ENCODE measurements at places on chromosomes 4 and X.

GRCh38 chr4:150515135-150515534 is 66.8 kb upstream of the MAB21L2 start:
- no peak for DNase-seq

DNA sequence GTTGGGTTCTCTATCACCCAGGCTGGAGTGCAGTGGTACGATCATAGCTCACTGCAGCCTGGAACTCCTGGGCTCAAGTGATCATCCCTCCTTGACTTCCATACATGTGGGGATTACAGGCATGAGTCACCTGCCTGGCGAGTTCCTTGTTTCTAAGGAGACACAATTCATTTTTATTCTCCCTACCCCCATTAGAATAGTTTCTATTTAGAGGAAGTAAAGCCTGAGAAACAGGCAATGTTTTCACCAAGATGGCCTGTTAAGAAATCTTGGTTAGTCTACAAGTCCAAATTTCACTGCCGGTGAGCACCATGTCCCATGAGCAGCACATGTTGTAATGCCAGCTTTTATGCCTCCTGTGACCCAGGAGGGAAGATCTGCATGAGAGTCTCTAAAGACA is 5.7 kb downstream of the CYBB start:
- no peak for DNase-seq

DNA sequence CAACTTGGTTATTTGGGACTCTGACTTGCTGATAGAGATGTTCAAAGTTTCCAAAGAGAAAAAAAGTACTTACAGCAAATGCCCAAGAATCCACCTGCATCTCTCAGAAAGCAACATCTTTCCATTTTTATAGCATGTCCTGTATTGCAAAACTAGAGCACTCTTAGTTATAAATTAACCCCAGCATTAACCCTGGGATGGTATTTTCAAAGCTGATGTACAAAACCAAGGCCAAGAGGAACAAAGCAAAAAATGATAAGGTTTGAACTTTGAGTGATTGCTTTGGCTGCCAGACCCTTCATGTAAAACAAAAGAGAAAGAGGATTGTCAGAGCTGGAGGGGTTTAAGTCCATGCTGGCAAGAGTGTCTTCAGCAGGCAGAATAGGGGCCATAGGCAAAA is at the start of gene SERPINA7:
SERPINA7 (minus strand) TSS at position 103 of the 400 bp plus-strand sequence. CDS start 1,669 bp downstream, outside the sequence.
- no peak for DNase-seq

- DNase-seq = no peak
Measured at GRCh38 chrX:148917441-148917840, 417.0 kb downstream of the AFF2 start.

GRCh38 chrX:30961387-30962174 is 72.5 kb upstream of the TAB3 start:
- no peak for DNase-seq

DNA sequence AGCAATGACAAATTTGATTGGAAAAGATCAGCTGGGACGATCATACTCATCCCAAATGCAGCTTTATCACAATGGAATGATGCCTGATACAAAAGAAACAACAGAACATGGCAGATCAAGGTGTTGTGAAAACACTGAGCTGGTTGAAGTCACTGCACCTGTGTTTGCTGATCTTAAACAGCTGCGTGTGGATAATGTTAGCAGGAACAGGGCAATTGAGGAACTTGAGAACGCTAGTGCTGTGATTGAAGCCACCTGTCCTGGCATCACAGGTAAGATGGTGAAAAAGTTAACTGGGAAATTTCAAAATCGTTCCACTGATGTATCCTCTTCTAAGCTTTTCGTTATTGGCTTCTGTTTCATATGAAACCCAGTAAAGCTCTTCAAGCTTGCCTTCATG is 27.4 kb upstream of the SOD3 start:
- DNase-seq = no peak

GRCh38 chr4:148166132-148166591 is 276.1 kb downstream of the NR3C2 start:
- no peak for DNase-seq

DNA sequence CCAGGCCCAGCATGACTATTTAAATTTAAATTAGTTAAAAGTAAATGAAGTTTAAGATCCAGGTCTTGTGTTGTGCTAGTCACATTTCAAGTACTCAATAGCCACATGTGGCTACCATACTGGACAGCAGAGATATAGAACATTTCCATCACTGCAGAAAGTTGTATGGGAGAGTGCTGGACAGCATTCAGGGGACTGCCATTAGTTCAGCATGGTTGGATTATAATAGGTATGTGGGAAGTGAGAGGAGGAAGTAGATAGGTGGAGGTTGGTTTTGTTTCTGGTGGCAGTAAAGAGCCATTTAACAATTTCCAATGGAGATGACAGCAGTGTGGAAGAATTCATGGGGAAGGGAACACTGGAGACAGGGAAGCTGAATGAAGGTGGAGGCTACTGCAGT is 42.1 kb downstream of the ERVMER34-1 start:
- DNase-seq = no peak

- peak; percentile 72 for DNase-seq
Measured at GRCh38 chr4:153555730-153556434, 89.7 kb downstream of the TMEM131L start.

GRCh38 chr4:6782846-6783110 is 251 bp downstream of the KIAA0232 start:
- no peak for DNase-seq

DNA sequence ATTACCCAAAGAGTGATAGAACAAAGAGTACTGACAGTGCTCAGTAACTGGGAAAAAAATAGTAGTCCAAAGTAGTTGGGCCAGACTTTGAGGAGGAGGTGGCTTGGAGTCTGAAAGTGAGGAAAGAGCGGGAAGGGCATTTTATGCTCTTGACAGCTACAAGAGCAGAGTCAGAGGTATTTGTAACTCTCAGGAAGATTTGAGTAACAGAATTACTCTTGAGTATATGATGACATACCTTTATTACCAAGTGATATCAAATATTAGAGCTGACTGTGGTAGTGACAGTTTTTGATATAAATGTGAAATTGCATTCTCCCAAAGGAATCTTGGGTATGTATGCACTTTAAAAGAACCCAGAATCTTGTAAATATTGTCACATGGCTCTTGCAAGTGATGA is 2.2 kb downstream of the SLAIN2 start:
- DNase-seq = no peak

DNA sequence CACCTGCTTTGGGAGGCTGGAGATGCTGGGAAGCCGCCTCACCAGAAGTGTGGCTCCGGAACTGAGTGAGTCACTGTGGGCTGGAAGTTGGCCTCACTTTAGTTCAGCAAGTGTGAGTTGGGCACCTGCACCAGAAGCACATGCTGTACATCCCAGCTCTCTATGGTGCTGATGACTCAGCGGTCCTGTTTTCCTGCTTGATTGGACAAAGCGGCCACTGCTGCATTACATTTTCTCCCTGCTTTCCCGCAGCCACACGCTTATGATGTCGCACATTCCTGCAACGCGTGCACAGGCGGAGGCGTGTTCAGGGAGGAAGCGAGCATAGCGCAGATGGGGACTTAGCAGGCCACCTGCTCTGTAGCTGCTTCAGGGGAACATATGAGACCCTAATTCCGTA is 26.7 kb upstream of the CLDN34 start:
- DNase-seq = peak; percentile 20

DNA sequence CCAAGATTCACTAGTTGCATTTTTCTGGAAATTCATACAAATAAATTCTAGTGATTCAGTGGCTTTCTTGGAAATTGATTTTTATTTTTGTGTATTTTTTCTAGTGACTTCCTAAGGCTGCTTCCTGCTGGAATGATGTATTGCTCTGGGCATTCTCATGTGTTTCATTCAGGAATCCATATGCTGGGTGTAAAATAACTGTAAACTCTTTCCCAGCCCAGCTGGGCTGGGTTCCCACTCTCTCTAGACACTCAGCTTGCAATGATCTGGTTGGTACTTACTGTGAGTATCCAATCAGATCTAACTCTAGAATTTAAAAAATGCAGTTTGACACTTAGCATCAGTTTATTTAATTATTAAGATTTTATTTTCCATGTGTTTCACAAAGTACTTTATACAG is 882.2 kb downstream of the STIM2 start:
- no peak for DNase-seq

GRCh38 chr4:42716996-42717395 is 60.1 kb upstream of the ATP8A1 start:
- DNase-seq = no peak

DNA sequence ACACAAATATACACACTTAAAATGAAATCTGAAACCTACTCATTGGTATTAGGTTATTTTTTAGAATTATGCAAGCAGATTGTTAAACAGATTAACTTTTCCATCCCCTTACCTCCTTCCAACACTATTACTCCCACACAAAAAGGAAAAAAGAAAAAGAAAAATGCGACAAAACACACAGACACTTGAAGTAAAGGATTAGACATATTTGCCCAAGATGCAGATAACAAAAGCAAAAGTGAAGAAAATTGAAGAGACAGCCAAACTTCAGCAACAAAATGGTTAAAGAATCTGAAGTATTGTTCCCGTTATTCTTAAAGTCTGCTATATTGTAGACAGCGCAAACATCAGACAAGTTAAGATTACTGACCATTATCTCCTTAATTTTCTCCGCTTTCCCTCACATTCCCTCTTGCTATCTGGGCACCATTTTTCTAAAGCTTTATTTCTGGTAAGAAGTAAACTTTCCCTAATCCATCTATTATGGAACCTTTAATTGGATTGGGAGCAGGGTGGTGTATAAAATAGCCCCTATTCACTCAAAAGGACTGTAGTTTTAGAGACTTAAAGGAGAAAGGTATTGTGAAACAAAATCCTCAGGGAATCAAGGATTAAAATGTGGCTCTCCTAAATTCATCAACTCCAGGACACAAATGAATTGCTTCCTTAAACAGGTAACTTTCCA is 34.7 kb upstream of the MAB21L2 start:
- DNase-seq = no peak

GRCh38 chrX:39427492-39427891 is 626.2 kb downstream of the MID1IP1 start:
- DNase-seq = no peak

DNA sequence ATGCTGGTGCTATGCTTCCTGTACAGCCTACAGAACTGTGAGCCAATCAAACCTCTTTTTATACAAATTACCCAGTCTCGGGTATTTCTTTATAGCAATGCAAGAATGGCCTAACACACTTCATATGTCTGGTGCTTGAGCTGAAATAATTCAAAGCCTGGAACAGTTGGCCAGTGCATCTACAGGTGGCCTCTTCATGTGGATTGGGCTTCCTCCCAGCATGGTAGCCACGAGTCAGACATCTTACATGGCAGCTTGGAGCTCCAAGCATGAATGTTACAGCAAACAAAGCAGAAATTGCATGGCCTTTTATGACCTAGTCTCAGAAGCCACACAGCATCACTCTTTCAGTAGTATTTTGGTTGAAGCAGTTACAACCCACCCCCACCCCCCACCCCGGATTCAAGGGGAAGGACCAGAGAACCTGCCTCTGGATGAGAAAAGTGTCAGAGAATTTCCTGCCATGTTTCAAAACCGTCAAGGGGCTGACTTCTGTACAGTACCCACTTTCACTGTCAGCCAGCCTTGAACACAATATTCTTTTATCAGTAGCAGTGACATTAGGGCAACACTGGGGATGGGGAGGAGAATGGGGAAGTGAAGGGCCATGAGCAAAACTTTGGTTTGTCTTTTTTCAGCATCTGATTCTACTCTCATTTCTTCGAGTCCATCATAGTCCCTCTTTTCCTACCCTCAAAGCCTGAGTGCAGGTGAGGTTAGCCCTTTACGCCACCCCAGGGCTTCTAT is 368.7 kb downstream of the BCOR start:
- no peak for DNase-seq

- no peak for DNase-seq
Measured at GRCh38 chrX:136708348-136708747, 60.4 kb downstream of the CD40LG start.

GRCh38 chr4:23734000-23734399 is 155.8 kb downstream of the PPARGC1A start:
- no peak for DNase-seq

- DNase-seq = no peak
Measured at GRCh38 chr4:168151327-168151726, 59.0 kb downstream of the ANXA10 start.

DNA sequence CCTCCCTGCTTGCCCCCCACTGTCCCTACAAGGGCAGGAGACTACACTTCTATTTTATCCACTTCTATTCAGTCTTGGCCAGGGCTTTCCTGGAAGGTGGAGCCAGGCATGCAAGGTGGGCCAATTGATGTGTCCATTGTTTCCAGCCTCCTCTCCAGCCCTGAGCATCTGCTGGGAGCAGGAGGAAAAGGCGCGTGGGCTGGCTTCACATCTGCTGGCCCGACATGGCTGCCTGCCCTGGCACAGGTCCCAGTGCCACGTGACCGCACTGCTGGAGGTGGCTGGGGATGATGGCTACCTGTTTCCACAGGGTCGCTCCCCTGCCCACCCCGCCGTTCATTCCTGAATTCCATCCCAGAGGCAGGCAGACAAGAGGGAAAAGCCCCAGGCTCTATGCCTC is 247.7 kb downstream of the AFAP1 start:
- DNase-seq = no peak

GRCh38 chrX:23372220-23372902 is 37.7 kb downstream of the PTCHD1 start:
- no peak for DNase-seq

DNA sequence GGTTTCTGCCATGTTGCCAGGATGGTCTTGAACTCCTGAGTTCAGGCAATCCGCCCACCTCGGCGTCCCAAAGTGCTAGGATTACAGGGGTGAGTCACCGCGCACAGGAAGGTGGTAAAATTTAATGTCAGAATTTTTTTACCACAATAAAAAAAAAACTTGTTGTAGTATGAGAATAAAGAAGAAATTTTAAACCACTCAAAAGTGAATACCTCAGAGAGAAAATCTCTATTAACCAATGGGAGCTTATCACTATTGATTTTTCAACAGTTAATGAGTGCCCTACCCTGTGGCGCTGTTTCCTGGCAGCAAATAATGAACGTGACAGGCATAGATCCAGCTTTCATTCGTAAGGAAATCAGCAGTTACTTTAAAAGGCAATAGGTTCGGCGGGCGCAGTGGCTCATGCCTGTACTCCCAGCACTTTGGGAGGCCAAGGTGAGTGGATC is 32.7 kb upstream of the SLC25A4 start:
- DNase-seq = no peak

- DNase-seq = no peak
Measured at GRCh38 chr4:165656399-165656798, 216.6 kb upstream of the TLL1 start.

GRCh38 chr4:4593596-4594284 is 51.9 kb upstream of the STX18 start:
- DNase-seq = no peak

GRCh38 chr4:185171373-185172071 is 28.5 kb downstream of the SLC25A4 start:
- DNase-seq = no peak

DNA sequence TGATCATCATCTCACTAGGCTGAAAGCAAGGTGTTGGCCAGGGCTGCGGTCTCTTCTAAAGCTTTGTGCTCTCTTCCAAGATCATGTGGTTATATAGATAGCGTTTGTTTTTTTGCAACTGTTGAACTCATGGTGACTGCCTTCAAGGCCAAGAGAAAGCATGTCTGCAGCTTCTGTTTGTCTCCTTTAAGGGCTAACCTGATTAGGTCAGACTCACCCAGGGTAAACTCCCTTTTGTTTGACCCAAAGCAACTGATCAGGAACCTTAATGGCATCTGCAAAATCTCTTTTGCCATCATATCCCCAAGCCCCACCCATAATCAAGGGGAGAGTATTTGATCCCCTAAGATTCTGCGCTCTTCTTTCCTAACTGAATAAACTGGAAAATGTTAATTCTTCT is 72.2 kb upstream of the ALG13 start:
- DNase-seq = no peak
